ENCODE measurements at places on chromosomes 11 and 22.

DNA sequence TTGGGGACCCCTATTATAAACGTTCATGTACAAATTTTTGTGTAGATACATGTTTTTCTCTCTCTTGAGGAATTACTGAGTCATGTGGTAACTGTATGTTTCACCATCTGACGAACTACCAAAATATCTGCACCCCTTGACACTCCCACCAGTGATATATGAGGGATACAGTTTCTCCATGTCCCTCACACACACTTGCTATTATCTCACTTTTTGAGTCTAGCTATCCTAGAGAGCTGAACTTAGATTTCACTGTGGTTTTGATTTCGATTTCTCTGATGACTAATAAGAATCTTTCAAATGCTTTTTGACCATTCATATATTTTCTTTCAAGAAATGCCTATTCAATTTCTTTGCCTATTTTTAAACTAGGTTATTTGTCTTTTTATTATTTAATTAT is 200.2 kb downstream of the PGR start:
- no peak for DNase-seq

GRCh38 chr11:74650498-74650897 is 58.1 kb downstream of the POLD3 start:
- no peak for DNase-seq

- no peak for DNase-seq
Observed at GRCh38 chr11:113161711-113162591, 152.4 kb upstream of the TTC12 start.

DNA sequence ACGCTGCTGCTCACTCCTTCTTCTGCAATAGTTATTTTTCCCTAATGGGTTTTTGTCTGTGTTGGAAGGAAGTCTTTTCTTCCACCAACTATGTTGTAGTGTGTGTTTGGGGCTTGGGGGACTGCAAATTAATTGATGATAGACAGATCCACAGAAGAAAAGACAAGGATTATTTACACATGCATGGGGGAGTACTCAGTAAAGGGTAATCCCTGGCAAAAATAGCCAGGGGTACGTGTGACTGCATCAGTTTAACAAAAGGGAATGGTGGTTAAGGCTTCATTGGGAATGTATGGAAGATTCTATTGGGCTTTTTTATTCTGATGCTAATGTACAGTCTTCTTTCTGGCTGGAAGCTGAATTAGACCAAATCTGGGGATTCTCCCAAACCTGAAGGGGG is 20.2 kb upstream of the FEZ1 start:
- no peak for DNase-seq

GRCh38 chr11:93542811-93543229 is 371 bp downstream of the SMCO4 start:
- no peak for DNase-seq

- no peak for DNase-seq
Observed at GRCh38 chr11:73029403-73029802, 112.7 kb downstream of the FCHSD2 start.

DNA sequence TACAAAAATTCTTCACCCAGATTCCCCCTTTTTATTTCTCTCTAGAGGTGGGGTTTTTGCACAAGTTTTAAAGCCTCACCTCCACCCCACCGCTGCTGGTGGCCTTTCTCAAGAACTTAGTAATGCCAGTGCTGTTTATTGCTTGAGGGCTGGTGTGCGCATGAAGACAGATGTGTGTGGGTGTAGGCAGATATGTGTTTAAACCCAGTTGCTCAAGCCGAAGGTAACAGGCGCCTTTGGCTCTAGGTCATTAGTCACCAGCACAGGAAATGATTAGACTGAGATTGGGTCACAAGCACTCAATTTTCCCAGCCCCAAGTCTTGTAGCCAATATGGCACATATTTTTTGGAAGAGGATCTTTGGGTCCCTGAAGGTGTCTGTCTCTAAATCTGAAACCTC is 2.7 kb upstream of the CLMP start:
- no peak for DNase-seq

GRCh38 chr22:42813501-42813900 is 43.6 kb downstream of the ARFGAP3 start:
- DNase-seq: no peak

- no peak for DNase-seq
Observed at GRCh38 chr11:94762208-94762607, 5.9 kb upstream of the AMOTL1 start.

- no peak for DNase-seq
Observed at GRCh38 chr11:116729501-116730240, 43.1 kb downstream of the BUD13 start.

DNA sequence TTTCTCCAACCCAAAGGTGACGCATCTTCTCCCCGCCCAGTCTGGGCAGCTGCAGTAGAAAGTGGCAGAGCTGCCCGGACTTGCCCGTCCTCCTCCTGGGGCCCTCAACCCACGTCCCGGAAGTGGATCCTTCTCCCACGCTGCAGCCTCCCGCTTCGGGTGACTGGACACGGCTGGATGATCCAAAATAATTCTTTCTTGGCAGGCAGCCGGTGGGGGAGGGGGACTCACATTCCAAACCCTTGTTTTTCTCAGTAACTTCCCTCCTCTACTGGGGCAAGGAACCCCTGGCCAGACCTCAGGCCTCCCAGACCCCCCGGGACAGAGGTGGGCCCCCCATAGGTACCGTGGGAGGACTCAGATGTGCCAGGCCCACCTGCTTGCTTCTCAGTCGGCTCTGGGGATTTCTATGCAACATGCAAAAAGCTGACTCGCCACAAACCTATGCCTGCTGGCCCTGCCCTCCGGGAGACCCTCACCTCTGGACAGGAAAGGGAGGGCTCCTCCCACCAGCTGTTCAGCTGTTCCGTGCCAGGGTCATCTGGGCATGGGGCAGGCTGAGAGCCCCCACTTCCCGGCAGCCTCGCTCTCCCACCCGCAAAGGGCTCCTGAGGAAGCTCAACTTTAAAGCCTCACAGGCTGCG is 1.4 kb downstream of the PLXNB2 start:
- no peak for DNase-seq

DNA sequence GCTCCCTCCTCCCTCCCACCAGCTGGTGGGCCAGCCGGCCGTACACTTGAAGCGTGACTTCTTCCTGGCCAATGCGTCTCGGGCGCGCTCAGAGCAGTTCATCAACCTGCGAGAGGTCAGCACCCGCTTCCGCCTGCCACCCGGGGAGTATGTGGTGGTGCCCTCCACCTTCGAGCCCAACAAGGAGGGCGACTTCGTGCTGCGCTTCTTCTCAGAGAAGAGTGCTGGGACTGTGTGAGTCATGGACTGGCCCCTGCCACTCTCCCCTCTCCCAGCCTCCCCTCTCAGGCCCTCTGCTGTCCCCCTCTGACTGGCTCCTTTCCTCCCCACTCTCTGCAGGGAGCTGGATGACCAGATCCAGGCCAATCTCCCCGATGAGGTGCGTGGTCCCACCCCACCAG is 24.7 kb downstream of the CAPN1 start:
- no peak for DNase-seq

GRCh38 chr11:123062892-123063825 is 1.2 kb upstream of the HSPA8 start:
- DNase-seq: peak; percentile 32

DNA sequence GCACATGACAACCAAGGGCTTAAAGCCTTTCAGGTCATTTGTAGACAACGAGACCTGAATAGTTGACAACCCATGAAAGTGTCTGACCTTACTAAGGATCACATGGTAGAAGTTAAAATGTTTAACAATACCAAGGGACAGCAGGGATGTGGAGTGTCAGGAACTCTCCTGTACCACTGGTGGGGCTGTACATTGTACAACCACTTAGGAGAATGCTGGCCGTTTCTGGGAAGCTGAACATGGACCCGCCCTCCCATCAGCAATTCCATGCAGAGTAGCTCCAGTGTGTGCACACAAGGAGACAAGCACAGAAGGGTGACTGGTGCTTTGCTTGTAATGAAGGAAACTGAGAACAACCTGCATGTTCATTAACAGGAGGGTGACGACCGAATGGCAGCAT is 162.9 kb downstream of the MPPED1 start:
- DNase-seq: no peak

Data from activated naive CD4-positive, alpha-beta T cell (primary cell).